ENCODE measurements at places on chromosomes 12 and 14.

- DNase-seq, result no peak
These were observed 41.7 kb downstream of the TSPAN19 start for GRCh38 chr12:84994426-84994825.

- DNase-seq, result no peak
These were observed 445.4 kb downstream of the GALC start for GRCh38 chr14:87547536-87547935.

- no peak for DNase-seq
These were observed 73.6 kb upstream of the CNTN1 start for GRCh38 chr12:40618636-40619035.

DNA sequence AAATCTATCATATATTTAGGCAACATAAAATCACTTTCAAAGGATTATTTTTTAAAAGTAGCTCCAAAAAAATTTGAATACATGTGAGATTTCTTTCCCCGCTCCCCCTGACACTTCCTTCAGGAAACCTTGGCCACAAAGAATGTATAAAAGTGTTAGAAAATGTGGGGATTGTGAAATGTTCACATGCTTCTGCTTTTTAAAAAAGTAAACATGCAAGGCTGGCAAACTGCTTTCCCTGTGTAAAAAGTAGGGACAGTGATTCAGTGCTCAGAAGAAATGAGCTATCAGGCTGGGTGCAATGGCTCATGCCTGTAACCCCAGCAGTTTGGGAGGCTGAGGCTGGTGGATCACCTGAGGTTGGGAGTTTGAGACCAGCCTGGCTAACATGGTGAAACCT is 26.6 kb downstream of the MBIP start:
- no peak for DNase-seq

DNA sequence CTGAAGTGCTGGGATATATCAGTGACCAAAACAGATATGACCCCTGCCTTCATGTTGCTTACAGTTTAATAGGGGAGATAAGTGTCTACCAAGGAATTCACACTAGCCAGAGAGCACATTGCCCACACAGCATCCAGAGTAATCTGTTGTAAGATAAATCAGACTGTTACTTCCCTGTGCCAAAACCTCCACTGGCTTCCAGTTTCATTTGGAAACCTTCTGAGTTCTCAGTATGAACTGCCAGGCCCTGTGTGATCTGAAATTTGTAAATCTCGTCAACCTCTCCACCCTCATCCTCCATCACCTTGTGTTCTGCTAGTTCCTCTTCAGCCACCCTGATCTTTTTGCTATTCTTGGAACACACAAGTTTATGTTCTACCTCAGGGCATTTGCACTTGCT is 154.7 kb downstream of the ETV6 start:
- no peak for DNase-seq

- DNase-seq, result no peak
These were observed 1927.9 kb upstream of the SEL1L start for GRCh38 chr14:83461521-83461920.

GRCh38 chr12:44159216-44159615 is 323.3 kb downstream of the TMEM117 start:
- no peak for DNase-seq

DNA sequence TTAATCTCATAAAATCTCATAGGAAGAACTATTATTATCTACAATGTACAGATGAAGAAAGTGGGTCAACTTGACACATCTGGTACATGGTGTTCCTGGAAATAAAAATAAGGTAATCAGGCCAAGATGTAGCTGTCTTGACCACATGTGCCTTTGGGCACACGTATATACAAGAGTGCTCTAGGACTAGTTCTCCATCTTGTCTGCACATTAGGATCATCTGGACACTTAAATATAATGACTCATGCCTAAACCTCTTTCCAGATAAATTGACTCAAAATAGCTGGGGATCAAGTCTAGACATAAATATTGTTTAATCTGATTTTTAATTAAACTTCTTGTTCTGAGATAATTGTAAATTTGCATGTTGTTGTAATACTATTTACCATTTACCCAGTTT is 182.6 kb downstream of the CNTN1 start:
- DNase-seq, result no peak

DNA sequence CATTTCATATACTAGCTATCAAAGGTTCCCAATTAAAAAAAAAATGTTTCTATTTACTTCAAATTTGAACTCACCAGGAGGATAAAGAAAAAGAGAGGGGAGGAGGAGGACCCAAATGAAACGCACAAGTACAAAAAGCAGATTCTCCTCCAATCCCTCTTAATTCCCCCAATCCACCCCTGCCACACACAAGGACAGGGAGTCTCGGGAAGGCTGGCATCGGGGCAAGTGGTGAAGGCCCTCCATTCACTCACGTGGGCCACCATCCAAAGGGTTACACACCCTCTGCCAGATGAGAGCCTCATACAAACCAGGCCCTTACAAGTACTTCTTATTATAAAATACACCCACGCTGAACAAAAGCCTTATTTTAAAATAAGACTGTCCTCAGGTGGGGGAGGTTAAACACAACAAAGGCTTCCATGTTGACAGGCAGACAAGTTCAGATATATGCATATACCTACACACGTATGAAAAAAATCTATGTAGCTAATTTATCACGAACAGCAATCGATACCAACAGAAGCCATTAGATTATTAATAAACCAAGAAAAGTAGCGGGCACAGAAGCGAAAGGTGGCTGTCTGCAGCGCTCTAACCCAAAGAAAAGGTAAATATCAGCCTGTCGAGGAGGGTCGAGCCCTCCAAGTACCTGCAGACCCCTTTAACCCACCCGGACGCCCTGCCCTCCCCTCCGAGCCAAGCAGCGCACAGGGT is 1.5 kb downstream of the ATP2B1 start:
- DNase-seq, result no peak

- DNase-seq, result no peak
These were observed 33.4 kb downstream of the VCPKMT start for GRCh38 chr14:50082784-50083466.

DNA sequence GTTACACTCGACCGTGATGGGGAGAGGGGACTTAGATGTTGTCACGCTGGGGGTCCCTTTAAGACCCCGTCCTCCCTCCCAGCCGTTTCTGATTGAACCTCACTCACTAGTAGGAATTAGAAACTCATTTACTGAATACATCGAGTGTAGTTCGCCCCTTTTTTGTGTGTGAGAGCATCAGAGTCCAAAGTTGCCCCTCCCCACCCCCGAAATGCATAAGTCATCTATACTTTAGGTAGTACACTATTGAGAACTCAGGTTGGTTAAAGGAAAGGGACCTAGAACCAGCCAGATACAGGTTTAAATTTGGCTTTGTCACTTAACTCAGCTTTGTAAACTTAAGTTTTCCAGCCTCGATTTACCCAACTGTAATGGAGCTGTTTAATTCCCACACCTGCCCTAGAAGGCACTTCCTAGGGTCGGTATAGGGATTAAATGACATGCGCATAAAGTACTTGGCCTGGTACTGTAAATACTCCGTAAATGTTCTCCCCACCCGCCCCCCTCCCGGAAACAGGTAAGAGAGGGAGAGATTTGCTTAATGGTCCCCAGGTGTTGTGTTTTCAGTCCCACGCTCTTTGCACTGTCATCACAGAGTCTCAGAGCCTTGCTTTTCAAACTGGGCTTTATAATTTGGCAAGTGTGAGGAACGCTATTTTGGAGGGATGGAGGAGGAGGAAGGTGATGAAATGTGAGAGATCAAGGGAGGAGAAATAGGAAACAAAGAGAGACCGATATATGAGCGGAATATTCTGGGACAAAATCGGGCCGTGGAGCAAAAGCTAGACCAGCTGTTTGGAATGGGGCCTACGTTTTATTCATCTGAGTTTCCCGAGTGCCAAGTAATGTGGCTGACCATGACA is 897 bp downstream of the SUDS3 start:
- DNase-seq, result no peak

DNA sequence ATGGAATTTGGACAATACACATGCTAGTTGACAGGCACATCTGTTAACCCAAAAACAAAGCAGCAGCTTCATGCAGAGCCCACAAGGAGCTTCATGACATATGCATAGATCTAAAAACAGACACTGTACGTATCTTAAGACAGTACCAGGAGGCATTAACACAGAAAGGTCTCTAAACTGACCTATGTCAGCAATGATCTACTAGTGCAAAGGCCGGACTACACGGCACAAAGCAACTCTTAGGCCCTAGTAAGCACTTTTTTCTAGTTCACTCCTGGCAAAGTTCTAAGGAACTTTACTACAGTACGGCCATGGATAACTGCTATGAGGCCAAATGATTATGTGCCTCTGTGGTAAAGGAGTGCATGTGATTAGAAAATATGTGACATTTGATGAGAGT is 8.4 kb upstream of the KANSL2 start:
- DNase-seq, result no peak

- no peak for DNase-seq
These were observed 59.3 kb downstream of the DNAI7 start for GRCh38 chr12:25135531-25136154.

DNA sequence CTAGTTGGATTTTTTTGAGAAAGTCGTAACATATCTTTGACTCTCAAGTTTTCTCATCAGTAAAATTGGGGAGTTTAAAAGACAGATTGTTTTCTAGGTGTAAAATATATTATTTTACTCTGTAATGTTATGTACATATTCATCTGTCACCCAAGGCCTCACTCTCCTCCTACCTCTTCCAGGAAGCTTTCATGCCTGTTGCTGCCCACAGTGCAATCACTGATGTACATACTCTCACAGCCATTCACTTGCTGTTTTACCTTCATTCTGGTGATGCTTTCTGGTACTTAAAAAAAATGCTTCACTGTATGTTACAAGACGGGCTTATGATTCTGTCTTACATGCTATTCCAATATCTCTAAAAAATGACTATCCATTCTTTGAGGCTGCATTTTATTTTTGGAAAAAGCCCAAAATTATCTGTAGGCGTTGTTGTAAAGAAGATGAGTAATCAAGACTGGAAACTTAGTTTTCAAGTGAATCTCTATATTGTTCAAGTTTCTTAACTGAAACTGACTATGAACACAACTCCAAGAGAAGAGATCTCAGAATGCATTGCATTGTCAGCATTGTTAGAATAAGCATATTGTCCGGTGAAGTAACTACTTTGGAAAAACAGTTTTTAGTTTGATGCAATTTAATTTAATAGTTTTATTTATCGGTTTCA is 82.5 kb downstream of the LMO3 start:
- no peak for DNase-seq

DNA sequence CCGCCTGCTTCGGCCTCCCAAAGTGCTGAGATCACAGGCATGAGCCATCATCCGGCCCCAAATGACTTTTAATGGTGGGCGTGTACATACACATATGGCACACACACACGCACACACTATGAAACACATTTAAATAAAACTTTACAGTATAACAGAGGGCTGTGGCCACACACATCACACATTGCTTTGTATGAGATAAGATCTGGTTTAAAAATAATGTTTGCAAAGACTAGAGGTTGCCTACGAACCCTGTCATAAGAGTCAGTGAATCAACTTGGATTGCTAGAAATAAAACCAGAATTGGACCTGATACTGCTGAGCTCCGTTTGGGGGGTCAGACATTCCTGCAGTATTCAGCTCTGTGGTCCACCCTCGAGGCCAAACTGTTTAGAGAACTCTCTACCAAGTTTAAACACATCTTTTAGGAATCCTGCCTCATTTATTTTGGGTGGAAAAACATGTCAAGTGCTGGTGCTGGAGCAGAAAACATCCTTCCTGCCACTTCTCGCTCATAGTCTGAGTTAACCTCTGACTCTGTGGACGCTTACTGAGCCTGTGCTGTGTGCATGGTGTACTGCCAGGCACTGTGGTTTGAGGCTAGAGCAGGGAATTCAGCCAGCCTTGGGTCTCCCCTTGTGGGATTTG is 47.8 kb upstream of the EML1 start:
- DNase-seq, result no peak

All from activated T-cell treated with anti-CD3 and anti-CD28 coated beads for 4 hours (primary cell).